ENCODE measurements at places on chromosomes 6 and 20.

- DNase-seq, result no peak
These were observed 32.7 kb downstream of the LYRM2 start for GRCh38 chr6:89605861-89606260.

- no peak for DNase-seq
These were observed 81.9 kb downstream of the LRFN2 start for GRCh38 chr6:40505191-40505810.

DNA sequence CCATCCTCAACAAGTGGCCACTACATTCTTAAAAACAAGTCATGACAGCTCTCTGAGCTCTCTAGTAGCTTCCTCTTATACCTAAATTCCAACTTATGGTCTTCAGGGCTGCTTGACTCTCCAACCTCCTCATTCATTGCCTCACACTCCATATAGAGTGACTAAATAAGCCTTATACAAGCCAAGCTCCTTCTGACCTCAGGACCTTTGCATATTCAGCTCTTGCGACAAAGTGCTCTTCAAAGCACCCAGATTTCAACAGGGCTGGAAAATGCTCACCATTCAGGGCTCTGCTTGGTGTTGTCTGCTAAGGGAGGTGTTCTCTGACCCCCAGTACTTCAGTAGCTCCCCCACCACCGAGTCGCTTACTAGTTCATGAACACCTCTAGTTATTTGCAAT is 3.7 kb downstream of the TREML2 start:
- DNase-seq, result no peak

DNA sequence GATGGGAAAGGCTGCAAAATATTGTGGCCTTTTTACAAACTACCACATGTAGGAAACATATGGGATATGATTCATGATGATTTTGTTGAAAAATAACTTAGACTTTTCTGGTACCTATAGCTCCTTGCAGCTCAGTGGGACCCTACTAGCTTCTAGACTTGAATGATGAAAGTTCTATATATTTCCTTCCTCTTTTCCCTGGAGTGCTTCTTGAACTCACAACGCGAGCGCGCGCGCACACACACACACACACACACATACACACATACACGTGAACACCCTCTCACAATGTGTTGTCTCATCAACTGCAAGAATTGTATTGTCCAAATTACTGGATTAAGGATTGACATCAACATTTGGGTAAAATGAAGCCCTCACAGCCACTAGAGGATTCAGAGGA is 61.9 kb downstream of the TOX2 start:
- no peak for DNase-seq

DNA sequence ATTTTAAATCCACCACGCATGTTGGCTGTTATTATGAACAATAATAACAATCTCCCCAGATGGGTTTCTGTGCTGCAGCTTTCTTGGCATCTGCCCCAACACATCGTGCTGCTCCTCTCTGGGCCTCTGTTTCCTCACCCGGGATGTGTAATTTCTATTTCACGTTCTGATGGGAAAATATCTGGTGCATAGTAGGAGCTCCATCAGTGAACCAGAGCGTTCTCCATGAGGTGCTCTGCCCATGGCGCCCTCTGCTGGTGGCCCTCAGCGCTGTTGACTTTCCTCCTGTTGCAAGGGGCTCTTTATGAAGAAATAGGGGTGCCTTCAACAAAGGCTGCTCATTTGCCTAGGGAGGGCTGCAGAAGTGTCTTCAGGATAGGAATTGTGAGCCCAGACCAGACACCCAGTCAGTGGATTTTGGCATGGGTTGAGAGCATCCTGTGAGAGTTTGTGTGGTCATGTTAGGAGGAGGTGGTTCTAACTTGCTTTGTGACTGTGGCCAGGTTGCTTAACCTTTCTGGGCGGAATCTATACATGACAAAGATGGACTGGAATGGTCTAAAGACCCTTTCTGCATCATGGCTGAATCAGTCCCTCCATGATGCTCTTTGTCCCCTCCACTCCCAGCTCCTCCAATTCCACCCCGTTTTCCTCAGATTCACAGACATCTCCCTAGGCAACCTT is 8.1 kb downstream of the SCRT2 start:
- peak; percentile 47 for DNase-seq

GRCh38 chr6:118746145-118746824 is 94.9 kb upstream of the CEP85L start:
- DNase-seq, result no peak

DNA sequence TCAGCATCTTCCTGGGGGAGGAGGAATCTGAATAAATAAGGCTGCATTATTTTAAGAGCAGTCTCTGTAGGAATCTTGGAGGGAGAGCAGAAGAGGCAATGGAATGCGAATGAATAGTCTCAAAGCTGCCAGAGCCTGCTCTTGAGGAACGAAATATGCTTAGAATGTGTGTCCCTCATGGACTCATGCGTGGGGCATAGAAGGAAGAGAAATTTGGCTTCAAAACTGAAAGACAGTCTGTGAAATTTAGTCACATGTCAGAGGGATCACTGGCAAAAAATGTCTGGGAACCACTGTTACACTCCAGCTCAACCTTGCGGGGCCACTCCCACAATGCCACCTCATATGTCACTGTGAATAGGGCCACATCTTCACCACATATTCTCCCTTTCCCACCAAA is 95.5 kb downstream of the GJA10 start:
- no peak for DNase-seq

DNA sequence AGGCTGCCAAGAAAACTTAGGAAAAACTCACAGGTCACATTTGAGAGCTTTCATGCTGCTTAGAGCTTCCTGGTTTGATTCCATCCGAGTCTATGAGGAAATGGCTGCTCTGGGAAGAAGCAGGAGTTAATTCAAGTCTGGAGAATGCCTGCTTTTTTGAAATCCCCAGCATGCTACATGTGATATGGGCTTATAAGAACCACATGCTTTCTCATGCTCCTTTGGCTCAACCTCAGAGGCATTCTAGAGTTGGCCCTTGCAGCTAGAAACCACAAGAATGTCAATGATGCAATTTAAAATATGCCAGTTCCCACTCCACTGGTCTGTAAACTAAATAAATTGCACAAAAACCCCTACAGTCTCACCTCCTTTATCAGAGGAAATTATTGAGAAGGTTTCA is 142.9 kb upstream of the OLIG3 start:
- no peak for DNase-seq

Data from RKO (cell line).